ENCODE measurements at places on chromosomes 1 and 21.

GRCh38 chr1:211088156-211088555 lies 45.8 kb downstream of the KCNH1 start:
- DNase-seq = no peak

- DNase-seq = no peak
These were observed 35.5 kb upstream of the SLC19A2 start for GRCh38 chr1:169521226-169521625.

DNA sequence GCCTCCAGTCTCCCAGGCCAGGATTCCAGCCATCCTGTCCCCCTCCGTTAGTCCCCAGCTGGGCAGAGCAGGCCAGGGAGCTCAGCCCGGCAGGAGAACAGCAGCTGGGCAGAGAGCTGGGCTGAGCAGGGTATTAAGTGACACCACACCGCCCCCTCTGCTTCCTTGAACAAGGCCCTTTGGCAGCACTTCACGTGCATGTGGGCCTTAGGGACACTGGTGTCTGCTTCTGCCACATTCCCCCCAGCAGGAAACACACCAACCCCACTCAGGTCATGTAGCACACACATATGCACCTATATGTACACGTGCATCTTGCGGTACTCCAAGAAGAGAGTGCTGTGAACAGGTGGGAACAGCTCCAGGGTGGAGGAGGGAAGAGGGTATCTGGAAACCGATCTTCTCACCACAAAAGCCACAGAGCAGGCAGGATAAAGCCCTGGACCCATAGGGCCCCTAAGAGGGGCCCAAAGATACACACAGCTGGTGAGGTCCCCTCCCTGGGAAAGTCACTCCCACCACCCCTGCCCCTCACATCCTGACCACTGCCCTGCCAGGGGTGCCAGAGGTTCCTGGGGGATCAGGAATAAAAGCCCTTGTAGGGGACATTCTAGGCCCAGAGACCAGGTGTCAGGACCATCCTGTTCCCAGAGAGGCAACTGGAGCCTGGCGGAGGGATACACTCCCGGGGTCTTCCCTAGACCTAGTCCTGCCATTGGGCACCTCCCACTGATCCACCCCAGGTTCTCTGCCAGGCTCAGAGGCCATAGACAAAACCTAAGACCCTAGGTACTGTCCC lies 4.5 kb downstream of the EPHA2 start:
- DNase-seq = no peak

- peak; percentile 66 for DNase-seq
These were observed 1.1 kb downstream of the TAGLN2 start for GRCh38 chr1:159924025-159924790.

DNA sequence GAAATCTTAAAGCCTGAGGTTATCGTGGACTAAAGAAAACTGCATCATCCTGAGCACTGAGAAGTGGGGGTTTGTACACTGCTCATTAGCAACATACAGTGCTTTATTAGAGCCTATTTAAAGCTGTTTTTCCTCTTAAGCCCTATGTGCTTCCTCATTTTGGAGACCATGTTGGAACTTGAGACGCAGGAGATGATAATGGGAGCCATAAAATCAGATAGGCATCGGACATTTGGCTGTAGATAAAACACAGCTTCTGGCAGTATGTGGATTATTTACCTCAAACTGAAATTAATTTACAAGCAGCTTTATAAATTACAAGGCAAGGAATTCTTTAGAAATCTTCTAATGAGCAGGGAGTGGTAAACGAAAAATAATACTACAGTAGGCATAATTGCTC lies 147.7 kb upstream of the IVNS1ABP start:
- no peak for DNase-seq

GRCh38 chr21:18274370-18274769 lies 29.7 kb downstream of the CHODL start:
- no peak for DNase-seq

GRCh38 chr1:94118471-94118870 lies 2.5 kb downstream of the ABCA4 start:
- DNase-seq = no peak

Data from T-helper 9 cell (primary cell).